Fibroblast of gingiva (primary cell): ENCODE measurements at places on chromosomes 2 and 18.

DNA sequence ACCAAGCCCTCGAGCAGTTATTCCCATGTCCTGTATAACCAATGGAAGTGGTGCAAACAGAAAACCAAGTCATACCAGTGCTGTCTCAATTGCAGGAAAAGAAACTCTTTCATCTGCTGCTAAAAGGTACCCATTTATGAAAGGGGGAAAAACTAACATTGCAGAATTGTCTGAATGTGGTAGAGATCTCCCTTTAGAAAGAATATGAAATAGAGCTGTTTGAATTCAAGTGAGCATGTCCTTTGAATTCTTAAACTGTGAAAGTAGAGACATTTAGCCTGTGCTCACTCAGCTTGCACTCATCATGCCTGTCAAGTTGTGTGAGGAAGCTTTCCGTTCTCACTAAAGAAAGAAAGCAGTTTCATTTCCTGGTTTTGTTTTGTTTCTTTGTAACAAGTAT, 87.4 kb downstream of the EML4 start:
- DNase-seq, result no peak

- DNase-seq, result no peak
Measured at GRCh38 chr2:46610021-46610420, 130.7 kb downstream of the TMEM247 start.

- DNase-seq, result no peak
Measured at GRCh38 chr2:148896136-148896535, 21.1 kb downstream of the KIF5C start.

- DNase-seq, result no peak
Measured at GRCh38 chr18:63140038-63140450, 179.5 kb downstream of the BCL2 start.

DNA sequence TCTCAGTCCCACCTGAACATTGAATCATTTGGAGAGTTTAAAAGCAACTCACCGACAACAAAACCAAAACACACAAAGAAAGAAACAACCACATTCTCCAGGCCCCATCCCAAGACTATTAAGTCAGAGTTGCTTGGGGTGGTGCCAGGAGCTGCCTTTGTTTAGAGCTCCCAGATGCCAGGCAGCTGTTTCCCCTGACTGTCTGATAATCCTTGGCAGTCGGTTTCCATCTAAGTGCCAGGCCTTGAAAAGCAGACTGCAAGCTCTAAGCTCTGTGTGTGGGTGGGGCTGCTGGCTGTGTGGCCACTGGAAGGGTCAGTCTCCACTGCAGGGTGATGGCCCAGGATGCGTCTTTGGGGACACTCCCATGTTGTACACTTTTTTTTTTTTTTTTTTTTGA, 255.3 kb upstream of the AGAP1 start:
- DNase-seq, result peak; percentile 94

DNA sequence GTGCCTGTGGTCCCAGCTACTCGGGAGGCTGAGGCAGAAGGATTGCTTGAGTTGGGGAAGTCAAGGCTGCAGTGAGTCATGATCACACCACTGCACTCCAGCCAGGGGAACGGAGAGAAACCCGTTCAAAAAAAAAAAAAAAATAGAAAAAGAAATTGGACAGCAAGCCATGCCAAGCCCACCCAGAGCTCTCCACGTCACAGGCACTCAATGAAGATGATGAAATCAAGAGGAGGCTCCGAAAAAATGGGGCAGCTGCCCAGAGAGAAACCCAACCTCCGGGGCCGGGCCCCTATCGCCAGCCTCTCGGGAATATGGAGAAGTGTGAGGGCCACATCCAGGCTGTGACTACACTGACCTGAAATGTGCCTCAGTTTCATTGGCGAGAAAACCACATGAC, 40.0 kb downstream of the BIN1 start:
- peak; percentile 93 for DNase-seq

DNA sequence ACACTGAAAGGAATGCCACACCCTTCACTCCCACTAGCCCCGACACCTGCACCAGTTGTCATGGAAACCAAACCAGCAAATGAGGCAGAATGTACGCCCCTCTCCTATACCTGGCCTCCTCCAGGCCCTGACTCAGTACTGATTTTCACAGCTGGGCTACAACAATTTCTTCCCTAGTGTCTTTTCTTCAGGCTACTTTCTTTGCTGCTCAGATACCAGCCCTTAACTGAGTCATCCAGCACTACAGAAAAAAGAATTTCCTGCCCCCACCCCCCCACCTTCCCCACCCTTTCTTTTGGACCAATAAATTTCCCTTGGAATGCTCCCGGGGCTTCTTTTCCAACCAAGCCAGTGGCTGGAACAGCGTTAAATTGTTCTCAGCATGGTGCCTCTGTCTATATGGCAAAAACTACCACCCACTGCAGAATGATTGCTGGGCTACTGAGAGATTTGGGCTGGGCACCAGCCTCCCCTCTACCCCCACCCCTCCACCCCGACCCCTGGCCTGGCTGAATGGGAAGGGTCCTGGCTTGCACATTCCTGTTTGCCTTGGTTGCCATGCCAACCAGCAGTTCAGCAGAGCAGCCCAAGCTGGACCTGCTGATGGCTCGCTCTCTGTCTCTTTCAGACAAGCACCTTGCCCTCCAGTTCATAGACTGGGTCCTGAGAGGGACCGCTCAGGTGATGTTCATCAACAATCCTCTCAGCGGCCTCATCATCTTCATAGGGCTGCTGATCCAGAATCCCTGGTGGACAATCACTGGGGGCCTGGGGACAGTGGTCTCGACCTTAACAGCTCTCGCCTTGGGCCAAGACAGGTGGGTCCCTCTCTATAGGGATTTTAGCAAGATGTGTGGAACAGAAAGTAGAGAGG, 11.3 kb downstream of the SLC14A2 start:
- DNase-seq, result no peak

DNA sequence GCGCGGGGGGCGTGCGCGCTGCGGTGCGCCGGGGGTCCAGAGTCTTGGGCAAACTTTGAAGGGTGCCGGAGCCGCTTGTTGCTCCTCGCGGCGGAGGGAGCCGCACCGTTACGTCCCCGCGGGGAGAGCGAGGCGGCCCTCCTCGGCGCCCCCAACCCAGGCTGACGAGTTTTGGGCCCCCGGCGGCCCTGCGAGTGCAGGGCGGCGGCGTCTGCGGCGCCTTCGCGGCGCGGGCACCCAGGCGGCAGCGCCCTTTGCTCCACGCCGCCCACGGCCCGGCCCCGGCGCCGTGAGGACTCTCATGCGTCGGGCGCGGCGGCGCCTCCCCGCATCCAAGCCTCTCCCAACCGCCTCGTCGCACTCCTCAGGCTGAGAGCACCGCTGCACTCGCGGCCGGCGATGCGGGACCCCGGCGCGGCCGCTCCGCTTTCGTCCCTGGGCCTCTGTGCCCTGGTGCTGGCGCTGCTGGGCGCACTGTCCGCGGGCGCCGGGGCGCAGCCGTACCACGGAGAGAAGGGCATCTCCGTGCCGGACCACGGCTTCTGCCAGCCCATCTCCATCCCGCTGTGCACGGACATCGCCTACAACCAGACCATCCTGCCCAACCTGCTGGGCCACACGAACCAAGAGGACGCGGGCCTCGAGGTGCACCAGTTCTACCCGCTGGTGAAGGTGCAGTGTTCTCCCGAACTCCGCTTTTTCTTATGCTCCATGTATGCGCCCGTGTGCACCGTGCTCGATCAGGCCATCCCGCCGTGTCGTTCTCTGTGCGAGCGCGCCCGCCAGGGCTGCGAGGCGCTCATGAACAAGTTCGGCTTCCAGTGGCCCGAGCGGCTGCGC, 814 bp downstream of the FZD7 start:
- peak; percentile 45 for DNase-seq

DNA sequence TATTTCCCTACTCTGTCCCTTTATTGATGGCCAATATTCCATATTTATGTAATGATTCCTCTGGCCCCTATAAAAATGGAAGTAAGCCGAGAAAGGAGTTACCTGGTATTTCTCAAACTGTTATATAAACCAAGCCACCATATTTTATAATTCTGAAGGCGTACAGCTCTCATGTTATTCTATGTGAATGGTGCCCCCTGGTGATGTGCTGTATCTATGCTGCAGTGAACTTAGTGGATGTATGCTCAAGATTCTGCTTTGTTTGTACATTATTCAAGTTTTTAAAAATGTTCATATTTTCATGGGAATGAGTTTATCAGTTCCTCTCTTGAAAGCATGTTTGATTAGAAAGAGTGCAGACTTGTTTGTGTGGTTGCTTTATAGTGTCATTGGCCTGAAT, 194.5 kb upstream of the LRRTM1 start:
- DNase-seq, result peak; percentile 16

DNA sequence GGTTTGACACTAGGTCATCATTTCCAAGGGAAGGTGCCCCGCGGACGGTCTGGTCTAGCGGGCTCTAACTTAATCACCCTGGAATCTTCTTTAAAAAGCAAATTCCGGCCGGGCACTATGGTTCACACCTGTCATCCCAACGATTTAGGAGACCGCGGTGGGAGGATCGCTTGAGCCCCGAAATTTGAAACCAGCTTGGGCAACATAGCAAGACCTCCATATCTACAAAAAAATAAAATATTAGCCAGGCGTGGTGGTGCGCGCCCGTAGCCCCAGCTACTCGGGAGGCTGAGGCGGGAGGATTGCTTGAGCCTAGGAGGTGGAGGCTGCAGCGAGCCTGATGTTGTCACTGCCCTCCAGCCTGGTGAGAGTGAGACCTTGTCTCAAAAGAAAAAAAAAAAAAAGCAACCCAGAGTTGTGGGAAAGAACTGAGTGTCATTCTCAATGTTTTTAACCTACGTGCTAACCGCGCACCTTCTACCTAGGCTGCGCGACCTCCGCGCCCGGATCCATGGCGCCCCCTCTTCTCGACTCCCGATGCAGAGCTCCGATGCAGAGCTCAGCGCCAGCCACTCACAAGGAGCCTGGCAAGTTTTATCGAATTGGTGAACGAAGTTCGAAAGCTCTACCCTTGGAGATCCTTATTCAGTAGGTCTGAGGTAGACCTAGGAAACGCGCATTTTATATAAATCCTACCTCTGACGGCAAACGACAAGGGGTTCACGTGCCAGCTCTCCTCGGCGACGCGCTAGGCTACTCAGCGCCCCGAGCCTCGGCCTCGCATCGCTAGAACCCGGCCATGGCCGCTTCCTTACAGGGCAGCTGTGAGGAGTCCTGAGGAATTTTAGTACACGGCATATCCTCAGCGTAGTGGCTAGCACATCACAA, 888 bp upstream of the TWSG1 start:
- DNase-seq, result no peak

- DNase-seq, result no peak
Measured at GRCh38 chr2:71685941-71686611, 232.7 kb downstream of the DYSF start.

GRCh38 chr2:74715880-74716279, 61.8 kb downstream of the SEMA4F start:
- DNase-seq, result no peak

DNA sequence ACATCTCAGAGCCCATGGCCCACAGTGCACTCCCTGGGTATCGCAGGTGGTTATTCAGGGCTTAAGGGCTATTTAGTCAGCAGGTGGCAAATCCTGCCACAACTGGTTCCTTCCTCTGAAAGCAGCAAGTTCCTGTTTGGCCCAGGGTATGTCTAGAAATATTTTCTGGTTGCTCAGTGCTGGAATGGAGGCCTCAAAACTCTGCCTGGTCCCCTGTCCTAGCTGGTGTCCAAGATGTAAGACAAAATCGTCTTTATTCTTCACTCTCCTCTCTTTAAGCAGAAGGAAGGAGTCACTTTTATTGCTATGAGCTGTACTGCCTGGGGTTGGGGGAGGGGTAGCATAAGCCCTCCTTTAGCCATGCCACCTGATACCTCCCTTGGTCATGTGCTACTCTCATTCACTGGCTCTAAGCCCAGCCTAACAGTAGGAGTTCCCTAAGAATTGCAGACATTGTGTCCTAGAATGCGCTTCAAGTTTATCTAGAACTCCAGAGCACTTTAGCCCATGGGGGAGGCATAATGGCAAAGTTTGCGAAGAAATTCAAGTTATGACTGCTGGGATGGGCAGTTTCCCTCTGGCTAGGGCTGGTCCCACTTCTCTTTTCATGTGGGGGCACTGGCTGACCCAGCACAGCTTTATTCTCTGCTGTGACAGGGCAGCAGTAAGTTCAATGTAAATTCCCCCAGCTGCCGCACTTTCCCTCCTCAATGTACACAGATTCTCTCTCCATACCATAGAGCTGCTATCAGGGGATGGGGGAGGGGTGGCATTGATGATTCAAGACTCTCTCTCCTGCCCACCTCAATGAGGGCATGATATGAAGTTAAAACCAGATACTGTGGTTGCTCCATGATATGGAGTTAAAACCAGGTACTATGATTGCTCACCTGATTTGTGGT, 27.1 kb upstream of the CWC22 start:
- DNase-seq, result peak; percentile 64

DNA sequence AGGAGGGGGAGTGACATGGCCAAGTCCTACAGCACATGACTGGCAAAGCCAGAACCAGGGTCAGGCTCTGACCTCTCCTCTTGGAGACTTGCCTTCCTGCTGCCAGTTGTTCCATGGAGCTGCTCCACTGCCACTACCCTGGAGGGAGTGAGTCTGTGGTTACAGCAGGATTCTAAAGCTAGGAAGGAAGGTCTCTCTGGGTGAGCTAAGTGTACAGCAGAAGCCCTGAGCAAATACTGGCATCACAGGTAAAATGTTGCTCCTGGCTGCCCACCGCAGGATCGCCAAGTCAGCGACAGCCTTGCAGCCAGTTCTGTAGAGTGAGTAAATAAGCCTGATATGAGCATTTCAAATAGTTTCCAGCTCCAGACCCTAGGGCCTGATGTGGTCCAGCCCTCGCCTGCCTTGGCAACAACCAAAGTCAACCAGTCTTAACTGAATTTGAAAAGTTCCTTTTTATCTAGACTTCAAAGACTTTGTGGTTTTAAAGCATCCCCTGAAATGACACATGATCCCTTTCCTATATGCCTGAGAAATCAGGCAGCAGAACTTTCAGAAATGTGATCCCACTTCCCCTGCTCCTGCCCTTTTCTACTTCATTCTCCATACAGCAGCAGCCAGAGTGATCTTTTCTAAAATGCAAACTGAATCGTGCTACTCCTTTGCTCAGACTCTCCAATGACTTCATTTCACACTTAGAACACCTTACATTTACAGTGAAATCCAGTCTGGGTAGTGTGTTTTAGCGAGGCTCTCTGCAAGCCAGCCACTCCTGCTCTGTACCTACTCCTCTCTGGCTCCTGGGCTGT, 114.3 kb downstream of the MGAT5 start:
- DNase-seq, result peak; percentile 3

DNA sequence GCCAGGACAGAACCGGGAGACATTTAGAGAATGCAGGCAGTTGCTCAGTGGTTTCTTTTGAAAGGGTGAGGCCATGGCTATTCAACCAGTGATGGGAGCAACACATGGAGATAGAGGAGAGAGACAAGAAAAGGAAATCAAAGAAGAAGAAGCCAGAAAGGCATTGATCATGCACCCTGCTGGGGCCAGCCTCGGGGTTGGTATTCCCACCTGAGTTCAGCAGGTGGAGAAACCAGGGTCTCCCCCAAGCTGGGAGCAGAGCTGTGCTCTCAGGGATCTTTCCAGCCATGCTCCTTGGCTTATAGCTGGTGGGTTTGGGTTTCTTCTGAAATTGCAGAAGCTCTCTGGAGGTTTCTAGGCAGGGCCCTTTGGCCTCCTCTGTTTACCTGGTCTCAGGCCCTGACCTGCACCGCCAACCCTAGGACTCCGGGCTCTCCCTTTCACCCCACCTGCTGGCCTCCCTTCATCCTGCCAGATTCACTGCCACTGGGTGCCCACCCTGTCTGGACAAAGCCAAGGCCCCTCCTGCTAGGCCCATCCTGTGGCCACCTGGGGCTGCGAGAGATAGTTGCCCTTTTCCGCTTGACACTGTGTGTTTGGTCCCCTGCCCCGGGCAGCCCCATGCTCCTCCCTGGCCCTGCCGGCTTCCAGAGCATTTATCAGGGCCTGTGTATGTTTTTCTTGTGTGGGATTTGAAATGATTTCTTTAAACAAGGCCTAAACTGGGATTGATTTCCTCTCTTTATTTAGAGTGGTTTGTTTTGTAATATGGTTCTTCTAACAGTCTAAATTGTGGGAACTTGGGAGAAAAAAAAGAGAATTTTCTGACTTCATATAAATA, 126.7 kb downstream of the DDX1 start:
- DNase-seq, result no peak
